Ascending aorta (tissue), 2 donors: ENCODE measurements at places on chromosomes 6 and 20. TPM values are rescaled to one million over a fixed set of nuclear protein-coding genes. Genes with fewer than 3 reads are reported as not detected.

The OR12D3 gene
- total RNA-seq: not detected

The UBE2V1 gene
- 39.4 TPM for total RNA-seq

The DCDC2 gene
- total RNA-seq: not detected

The ADGB gene
- not detected for total RNA-seq

The VSX1 gene
- total RNA-seq: not detected
